CD8-positive, alpha-beta memory T cell (primary cell): ENCODE measurements at places on chromosomes 2 and 18. TPM values are rescaled to one million over a fixed set of nuclear protein-coding genes. Genes with fewer than 3 reads are reported as not detected.

GRCh38 chr2:77873506-77873905 is 351.3 kb upstream of the LRRTM4 start:
- no peaks in the 10 kb centered on the region for H3K36me3 ChIP-seq
- H3K4me3 ChIP-seq = no peak overlapping the region
- no peaks in the 10 kb centered on the region for H3K4me1 ChIP-seq
- H3K27me3 ChIP-seq = no peaks in the 10 kb centered on the region
- no peak overlapping the region for H3K27ac ChIP-seq

GRCh38 chr18:79519751-79520477 is 124.2 kb downstream of the NFATC1 start:
- no peak for DNase-seq
- H3K27me3 ChIP-seq = no peaks in the 10 kb centered on the region
- H3K4me3 ChIP-seq = no peak overlapping the region
- no peak overlapping the region for H3K27ac ChIP-seq
- peaks cover 86% of the 10 kb centered on the region for H3K4me1 ChIP-seq

DNA sequence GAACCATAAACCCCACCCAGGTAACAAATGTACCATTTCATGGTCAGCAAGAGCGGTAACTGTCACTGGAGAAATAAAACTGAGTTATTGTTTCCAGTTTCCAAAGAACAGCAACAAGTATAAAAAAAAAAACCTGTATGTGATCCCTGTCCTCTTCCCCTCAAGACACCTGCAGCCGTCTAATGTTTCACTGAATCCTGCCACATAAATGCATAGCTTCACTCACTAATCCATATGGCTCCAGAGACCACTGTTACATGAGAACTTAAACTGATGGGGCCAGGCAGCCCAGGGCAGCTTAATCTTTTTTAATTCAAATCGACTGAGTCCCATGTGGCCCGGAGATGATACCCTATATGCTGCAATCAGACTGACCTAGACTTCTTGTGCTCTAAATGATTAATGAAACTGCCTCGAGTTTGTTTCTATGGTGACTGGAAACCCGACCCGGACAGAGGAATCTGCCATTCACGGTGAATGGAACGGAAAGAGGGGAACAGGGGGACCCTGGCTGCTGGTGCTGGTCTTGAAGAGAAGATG is 60.9 kb upstream of the SIX2 start:
- DNase-seq = no peak
- no peaks in the 10 kb centered on the region for H3K27me3 ChIP-seq
- H3K4me1 ChIP-seq = no peaks in the 10 kb centered on the region
- H3K27ac ChIP-seq = no peak overlapping the region
- no peaks in the 10 kb centered on the region for H3K36me3 ChIP-seq
- H3K4me3 ChIP-seq = no peak overlapping the region

GRCh38 chr2:41992671-41993434 is 55.0 kb upstream of the PKDCC start:
- H3K27ac ChIP-seq = no peak overlapping the region
- no peak for DNase-seq
- H3K4me3 ChIP-seq = no peak overlapping the region
- no peaks in the 10 kb centered on the region for H3K27me3 ChIP-seq
- no peaks in the 10 kb centered on the region for H3K36me3 ChIP-seq

GRCh38 chr2:138722316-138722715 is 57.9 kb downstream of the NXPH2 start:
- H3K36me3 ChIP-seq = no peaks in the 10 kb centered on the region
- H3K27me3 ChIP-seq = no peaks in the 10 kb centered on the region
- H3K4me3 ChIP-seq = no peak overlapping the region
- no peak overlapping the region for H3K27ac ChIP-seq

GRCh38 chr18:57890266-57890665 is 87.2 kb upstream of the ATP8B1 start:
- H3K27me3 ChIP-seq = no peaks in the 10 kb centered on the region
- no peaks in the 10 kb centered on the region for H3K4me1 ChIP-seq
- H3K4me3 ChIP-seq = no peak overlapping the region
- no peak for DNase-seq
- no peaks in the 10 kb centered on the region for H3K36me3 ChIP-seq
- H3K27ac ChIP-seq = no peak overlapping the region

DNA sequence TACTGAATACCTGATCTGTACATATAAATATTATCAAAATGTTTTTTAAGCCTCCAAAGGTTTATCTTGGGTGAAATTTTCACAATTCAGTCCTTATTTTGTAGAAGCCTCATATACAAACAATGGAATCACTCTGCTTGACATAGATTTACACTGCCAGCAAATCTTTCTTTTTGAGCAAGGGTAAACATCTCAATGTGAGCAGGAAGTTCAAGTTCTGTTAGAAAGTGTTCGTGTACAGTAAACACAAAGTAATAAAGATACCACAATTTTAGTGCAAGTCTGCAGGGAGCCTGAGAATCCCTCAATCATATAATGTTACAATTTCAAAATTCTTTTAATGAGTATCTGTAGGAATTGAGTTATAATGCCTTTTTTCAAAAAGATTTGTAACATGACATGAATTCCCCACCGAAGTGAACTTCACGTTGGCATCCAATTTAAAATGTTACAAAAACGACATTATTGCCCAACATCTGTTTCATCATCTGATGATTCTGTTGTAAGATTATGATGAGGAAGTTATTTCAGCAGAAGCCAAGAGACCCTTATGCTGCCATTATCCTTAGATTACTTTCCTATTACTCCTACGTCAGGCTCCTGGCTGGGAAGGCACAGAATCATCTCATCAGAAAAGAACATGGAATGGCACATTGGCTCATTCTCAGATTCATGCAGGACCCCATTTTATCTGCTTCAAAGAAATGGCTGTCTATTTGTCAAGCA is 283.9 kb upstream of the ACVR2A start:
- H3K4me1 ChIP-seq = no peaks in the 10 kb centered on the region

GRCh38 chr2:31429759-31430438 is 15.4 kb upstream of the XDH start:
- H3K36me3 ChIP-seq = no peaks in the 10 kb centered on the region
- no peak overlapping the region for H3K27ac ChIP-seq
- DNase-seq = no peak
- H3K4me3 ChIP-seq = no peak overlapping the region
- no peaks in the 10 kb centered on the region for H3K27me3 ChIP-seq
- H3K4me1 ChIP-seq = peaks cover 12% of the 10 kb centered on the region

DNA sequence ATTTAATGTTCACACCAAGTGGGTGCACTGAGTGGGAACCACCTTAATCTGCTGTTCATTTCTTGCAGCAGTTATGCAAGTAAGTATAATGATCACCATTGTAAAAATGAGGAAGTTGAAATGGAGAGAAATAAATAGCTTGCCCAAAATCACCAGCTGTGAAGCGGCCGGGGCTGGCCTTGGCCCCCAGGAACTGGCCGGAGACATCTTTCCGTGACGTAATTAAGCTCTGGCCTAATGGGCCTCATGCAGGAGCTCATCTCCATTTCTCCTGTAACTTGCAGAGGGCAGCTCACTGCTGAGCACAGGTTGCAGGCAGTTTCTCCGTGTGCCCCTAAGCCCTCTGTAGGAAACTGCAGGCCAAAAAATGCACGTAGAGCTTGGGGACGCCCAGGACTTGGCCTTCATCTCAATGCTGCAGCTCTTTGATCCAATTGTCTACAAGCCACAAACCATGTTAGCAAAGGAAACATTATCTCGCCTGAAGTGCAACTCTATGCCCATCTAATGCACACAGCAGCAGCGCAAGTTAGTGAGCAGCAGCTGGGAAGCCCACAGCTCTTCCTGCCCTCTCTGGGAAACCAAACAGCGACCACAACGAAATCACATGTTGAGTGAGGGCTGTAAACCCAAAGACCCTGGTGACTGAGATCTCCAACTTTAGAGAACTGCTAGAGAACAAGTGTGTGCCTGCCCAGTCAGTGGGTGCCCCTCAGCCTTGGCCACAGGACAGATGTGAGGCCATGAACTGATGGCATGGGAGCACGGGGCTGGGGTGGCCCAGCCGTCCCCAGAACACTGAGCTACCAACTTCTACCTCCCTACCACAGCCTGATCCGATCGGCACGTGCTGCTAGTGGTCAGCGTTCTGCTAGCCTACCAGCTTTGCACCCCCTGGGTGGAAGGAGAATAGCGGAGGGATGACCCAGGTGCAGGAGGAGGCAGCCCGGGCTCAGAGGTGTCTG is 28.8 kb downstream of the APCDD1 start:
- H3K4me1 ChIP-seq = no peaks in the 10 kb centered on the region
- no peaks in the 10 kb centered on the region for H3K27me3 ChIP-seq
- no peaks in the 10 kb centered on the region for H3K36me3 ChIP-seq

GRCh38 chr2:89842180-89842908 is 1150.9 kb downstream of the RPIA start:
- no peak for DNase-seq
- H3K27me3 ChIP-seq = no peaks in the 10 kb centered on the region
- H3K27ac ChIP-seq = no peak overlapping the region
- H3K4me1 ChIP-seq = no peaks in the 10 kb centered on the region

Gene OSR1
- polyA plus RNA-seq = not detected

Gene TYMS
- 2.6 TPM for polyA plus RNA-seq

Gene TMEM247
- polyA plus RNA-seq = not detected

Gene DOK6
- polyA plus RNA-seq = 0.13 TPM

Gene GRHL1
- polyA plus RNA-seq = 0.12 TPM

Gene SPTBN1
- polyA plus RNA-seq = 49.2 TPM
